GM23248 (cell line): ENCODE measurements at places on chromosomes 6 and 20. TPM values are rescaled to one million over a fixed set of nuclear protein-coding genes. Genes with fewer than 3 reads are reported as not detected.

- no peak for DNase-seq
These were observed 464.5 kb upstream of the MARCKS start for GRCh38 chr6:113392551-113393055.

DNA sequence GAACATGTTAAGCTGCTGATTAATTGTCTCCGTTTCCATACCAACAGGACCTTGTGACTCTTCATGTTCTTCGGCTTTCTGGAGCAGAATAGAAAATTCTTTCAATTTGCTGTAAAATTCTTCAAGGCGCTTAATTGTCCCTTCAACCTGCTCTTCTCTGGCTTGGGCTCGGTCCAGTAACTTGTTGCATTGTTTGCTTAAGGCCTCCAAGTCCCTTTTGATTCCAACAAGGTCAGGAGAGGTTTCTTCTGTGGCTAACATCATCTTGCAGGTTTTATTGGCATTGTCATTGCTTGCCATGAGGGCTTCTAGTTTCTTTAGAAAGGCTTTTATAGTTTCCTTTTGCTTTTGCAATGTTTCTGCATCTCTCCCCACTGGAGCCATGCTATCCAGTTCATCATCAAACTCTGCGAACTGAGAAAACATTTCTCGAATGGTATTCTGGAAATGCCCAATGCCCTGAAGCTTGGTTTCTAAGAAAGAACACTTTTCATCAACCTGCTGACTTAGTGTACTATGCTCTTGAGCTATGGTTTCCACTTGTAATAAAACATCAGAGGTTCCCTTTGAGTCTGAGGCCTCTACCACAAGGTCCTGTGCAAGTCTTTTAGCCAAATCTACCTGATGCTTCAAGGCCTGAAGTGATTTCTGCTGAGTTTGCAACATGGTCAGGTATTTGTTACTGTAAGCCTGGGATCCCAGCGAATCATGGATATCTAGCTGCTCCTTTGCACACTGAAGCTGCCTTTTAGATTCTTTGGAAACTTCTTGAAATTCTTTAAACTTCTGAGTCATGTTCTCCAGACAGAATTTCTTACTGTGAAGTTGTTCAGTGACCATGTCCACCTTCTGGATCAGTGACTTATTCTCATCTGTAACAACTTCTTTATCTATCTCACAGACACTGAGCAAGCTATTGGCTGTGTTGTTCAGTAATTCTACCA is 90.2 kb downstream of the DST start:
- peak; percentile 79 for DNase-seq

DNA sequence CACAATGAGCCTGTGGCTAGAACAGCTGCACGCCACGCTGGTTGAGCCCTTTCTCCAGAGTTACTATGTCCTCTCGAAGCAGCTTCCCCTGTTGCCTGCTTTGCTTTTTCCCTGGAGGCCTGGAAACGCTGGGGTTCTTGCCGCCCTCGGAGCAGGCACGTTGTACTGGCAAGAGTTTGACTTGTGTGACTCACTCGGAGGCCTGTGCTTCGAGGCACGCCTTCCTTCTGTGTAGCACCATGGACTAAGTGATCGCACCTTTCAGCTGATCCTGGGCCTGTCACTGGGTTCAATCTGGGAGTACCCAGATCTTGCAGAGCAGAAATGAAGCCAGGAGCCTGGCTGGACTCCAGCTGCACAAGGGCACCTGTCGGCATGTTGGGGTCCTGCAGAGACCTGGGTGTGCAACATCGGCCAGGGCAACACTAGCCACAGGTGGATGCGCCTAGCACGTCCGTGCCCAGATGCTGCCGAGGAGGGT is 5.2 kb downstream of the INSM1 start:
- peak; percentile 77 for DNase-seq

GRCh38 chr20:39268981-39269461 is 306.9 kb downstream of the DHX35 start:
- DNase-seq, result peak; percentile 58

DNA sequence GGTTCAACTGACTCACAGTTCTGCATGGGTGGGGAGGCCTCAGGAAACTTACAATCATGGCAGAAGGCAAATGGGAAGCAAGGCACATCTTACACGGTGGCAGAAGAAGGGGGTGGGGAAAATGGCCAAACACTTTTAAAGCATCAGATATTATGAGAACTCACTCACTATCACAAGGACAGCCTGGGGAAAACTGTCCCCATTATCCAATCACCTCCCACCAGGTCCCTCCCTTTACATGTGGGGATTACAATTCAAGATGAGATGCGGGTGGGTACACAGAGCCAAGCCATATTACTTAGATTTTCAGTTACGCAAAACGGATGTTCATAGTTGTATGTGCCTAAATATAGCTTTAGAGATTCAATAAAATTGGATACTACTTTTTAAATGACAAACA is 25.6 kb downstream of the CYP39A1 start:
- no peak for DNase-seq

DNA sequence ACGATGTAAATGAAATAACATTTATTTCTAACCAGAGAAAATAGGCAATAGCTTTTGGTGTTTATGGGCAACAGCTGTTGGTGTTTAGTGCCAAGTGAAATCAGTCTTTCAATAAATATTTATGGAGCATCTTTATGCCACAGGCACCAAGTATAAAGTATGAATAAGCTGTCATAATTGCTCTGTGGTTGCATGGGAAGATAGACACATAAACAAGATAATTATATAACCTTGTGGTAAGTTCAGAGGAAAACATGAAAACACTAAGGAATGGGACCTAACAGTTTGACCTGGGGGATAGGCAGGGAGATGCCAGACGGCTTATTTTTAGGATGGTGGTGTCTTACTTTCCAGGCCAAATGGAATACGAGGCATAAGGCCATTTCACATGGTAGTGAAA is 110.9 kb downstream of the GFRAL start:
- DNase-seq, result no peak

- DNase-seq, result no peak
These were observed 88.3 kb downstream of the SLX4IP start for GRCh38 chr20:10523443-10523842.

DNA sequence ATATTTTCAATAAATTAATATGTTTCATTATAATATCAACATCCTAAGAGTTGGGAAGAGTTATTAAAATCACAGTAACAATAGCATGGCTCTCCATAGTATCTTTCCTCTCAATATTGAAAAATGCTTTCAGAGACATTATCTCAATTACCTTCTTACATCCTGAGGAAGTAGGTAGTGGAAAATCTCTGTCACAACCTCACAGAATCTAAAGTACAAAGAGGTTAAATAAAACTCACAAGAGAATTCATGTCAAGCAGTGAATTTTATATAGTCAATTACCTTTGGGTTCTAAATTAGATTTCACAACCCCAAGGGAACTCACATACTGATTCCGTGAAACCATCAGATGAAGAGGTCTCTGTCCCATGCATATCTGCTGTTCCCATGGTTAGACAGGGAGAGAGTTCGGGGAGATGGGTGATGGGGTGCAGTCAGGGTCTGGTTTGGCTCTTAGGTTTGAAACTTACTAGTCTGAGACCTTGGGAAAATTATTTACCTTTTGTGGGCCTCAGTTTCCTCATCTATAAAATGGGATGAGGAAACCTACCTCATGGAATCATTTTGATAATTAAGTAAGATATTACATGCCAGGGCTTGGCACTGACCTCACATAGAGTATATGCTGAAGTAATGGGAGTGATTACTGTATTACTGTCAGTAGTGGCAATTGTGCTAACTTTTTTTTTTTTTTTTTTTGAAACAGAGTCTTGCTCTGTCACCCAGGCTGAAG is 74.0 kb upstream of the SNX9 start:
- no peak for DNase-seq

The POM121L2 gene
- not detected in 2 replicates for total RNA-seq

The FAM184A gene
- not detected in 2 replicates for total RNA-seq

The BTN1A1 gene
- total RNA-seq, result 0.11 TPM in 1 of 2 replicates, not detected in the other

The HTR1E gene
- not detected in 2 replicates for total RNA-seq

The SYTL3 gene
- 2.1 and 11.8 TPM in 2 replicates for total RNA-seq

The SAPCD1 gene
- 2.5 TPM in 1 of 2 replicates, not detected in the other for total RNA-seq

The SLA2 gene
- not detected in 2 replicates for total RNA-seq
